ENCODE measurements at places on chromosomes 7 and 10. TPM values are rescaled to one million over a fixed set of nuclear protein-coding genes. Genes with fewer than 3 reads are reported as not detected.

MLXIPL gene
- total RNA-seq = not detected

- no peak for DNase-seq
These were observed 84.9 kb upstream of the PPP1R17 start for GRCh38 chr7:31602041-31602625.

GRCh38 chr7:147894271-147894670 is 696.3 kb upstream of the C7orf33 start:
- no peak for DNase-seq

GRCh38 chr10:101441541-101442455 is 87.8 kb downstream of the BTRC start:
- no peak for DNase-seq

EGFR gene
- total RNA-seq = not detected

DNA sequence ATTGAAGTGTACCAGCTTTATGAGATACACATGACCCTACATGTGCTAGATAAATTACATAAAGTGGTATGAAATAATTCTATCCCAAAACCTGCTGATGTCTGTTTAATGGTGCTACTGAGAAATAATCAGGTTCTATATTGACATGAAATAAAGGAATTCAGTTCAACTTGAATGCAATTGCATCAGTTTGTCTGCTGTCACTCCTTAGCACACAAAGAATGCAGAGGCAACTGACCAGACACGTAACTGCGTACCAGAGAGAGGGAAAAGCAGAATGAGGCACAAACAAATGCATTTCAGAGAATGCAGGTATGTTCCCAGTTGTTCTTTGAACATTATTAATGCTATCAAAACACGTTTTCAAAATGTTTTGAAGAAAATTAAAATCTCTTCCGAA is 98.8 kb upstream of the AGR3 start:
- no peak for DNase-seq

DNA sequence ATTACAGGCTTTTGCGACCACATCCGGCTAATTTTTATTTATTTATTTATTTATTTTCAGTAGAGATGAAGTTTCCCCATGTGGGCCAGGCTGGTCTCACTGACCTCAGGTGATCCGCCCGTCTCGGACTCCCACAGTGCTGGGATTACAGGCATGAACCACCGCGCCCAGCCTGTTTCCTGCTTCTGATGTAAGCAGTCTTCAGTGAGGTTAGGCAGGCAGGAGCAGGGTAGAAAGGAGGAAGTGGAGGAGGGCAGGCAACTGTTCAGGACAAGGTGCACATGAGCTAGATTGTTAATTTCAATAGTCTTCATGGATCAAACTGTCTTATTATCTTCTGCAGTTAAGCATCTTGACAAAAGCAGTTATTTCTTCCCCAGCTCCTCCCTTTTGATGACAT is 605.0 kb downstream of the CCSER2 start:
- DNase-seq = no peak

SHTN1 gene
- 0.28 TPM for total RNA-seq

- DNase-seq = no peak
These were observed 149.3 kb upstream of the SHH start for GRCh38 chr7:155961241-155962190.

DNA sequence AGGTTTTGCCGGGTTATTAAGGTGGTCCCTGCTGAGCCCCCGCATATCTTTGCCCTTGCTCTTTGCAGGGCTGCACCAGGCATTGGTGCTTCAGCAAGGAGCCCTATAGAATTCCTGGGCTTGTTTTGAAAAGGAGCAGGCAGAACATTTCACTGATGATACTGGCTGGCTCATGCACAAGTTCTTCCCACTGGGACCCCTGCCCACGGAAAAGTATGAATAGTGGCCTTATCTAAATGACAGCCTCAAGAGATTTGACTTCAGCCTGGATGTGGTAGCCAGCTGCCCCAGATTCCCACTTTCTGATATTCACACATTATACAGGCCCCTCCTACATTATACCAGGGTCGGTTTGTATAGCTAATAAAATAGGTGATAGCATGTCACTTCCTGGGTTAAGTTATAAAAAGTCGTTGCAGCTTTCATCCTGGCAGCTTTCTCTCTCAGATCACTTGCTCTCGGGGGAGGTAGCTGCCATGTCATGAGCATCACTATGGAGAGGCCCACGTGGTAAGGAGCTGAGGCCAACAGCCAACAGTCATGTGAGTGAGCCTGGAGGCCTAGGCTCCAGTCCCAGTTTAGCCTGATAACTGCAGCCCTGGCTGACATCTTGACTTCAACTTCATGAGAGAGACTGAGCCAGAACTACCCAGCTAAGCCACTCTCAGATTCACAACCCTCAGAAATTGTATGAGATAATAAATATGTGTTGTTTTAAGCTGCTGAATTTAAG is 16.8 kb upstream of the CRTAC1 start:
- no peak for DNase-seq

GRCh38 chr7:99314504-99314903 is 11.2 kb upstream of the ARPC1A start:
- DNase-seq = peak; percentile 71

- no peak for DNase-seq
These were observed 106.0 kb upstream of the PDCD4 start for GRCh38 chr10:110765513-110766319.

ZWINT gene
- 78.2 TPM for total RNA-seq

- DNase-seq = no peak
These were observed 979 bp upstream of the NODAL start for GRCh38 chr10:70442332-70442988.

EVX1 gene
- total RNA-seq = not detected

DNA sequence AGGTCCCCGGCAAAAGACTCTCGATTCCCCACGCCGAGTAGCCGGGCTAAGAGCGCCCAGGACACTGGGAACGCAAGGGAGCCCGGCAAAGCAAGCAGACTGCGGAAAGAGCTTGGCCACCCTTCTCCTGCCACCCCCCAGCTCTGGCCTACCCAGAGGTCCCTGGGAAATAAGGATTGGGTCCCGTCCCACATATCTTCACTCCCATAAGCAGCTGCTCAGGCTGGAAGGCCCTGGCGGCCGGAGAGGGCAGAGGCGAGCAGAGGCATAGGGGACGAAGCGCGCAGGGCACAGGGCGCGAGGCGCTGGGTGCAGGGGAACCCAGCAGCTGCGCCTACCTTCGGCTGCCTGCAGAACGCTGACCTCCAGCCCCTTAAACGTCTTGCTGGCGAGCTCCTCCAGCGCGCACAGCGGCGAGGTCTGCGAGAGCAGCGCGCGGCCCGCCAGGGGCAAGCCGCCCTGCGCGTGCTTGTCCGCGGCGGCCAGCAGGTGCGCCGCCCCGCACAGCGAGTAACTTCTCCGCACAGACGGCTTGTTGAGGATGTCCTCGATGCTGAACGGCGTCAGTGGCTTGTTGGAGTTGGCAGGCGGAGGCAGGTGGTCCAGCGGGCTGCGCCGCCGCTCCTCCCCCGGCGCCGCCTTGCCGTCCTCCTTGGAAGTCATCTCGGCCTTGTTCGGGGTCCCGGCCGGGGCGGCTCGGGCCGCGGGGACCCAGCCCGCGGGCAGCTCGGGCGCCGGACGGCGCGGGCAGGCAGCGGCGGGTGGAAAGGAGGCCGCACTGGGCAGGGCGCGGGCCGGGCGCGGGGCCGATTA is 904 bp downstream of the LBX1 start:
- DNase-seq = no peak

FANK1 gene
- total RNA-seq = 0.68 TPM

DGKB gene
- not detected for total RNA-seq

- DNase-seq = no peak
These were observed 23.0 kb downstream of the FAM13C start for GRCh38 chr10:59339351-59339750.

DNA sequence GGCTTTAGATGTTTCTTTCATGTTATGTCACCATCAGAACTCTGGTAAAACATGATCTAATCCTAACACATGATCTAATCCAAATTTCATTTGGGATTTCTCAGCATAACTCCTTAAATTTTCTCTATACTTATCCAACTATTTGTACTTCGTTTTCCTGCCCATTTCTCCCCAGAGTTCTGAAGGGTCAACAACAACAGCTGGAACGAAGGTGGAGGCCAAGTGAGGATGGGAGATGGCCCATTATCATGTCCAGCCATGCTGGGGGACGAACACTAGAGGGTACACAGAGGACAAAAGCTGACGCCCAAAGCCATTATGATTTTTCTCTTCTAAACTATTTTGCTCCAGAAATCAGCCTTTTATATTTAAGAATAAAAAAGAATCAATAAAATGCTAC is 185.4 kb downstream of the DOCK4 start:
- no peak for DNase-seq

CRHR2 gene
- total RNA-seq = not detected

- no peak for DNase-seq
These were observed 140.4 kb upstream of the NPS start for GRCh38 chr10:127408733-127409132.

Measured in activated CD4-positive, alpha-beta memory T cell treated with anti-CD3 and anti-CD28 coated beads, Interleukin-2, amount 10 ng/mL, durations not matched to agents 7 days and 5 days (primary cell).